WERI-Rb-1 (cell line): ENCODE measurements at places on chromosomes 6 and 20.

GRCh38 chr6:32108727-32109113, 418 bp downstream of the TNXB start:
- DNase-seq: no peak

GRCh38 chr6:106536851-106537250, 92.4 kb downstream of the RTN4IP1 start:
- DNase-seq: no peak

- DNase-seq: no peak
These were observed 46.0 kb upstream of the BLCAP start for GRCh38 chr20:37573626-37574198.

GRCh38 chr6:85355816-85356215, 94.1 kb upstream of the NT5E start:
- DNase-seq: no peak

DNA sequence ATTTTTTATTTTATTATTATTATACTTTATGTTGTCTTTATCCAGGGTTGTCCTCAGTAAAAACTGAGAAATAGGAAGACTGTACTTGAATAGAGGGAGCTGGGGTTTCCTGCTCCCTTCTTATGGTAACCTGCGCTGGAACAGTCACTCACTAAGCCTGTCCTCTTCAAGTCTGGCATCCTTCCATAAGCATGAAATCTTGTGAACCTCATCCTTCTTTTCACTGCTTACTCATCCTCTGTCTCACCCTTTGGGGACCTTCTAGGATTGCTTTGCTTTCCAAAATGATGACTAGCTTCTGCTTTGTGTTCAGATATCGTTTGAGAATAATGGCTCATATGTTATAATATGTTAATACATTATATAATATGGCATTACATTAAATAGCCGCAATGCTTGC, 90.6 kb downstream of the C6orf118 start:
- DNase-seq: no peak

DNA sequence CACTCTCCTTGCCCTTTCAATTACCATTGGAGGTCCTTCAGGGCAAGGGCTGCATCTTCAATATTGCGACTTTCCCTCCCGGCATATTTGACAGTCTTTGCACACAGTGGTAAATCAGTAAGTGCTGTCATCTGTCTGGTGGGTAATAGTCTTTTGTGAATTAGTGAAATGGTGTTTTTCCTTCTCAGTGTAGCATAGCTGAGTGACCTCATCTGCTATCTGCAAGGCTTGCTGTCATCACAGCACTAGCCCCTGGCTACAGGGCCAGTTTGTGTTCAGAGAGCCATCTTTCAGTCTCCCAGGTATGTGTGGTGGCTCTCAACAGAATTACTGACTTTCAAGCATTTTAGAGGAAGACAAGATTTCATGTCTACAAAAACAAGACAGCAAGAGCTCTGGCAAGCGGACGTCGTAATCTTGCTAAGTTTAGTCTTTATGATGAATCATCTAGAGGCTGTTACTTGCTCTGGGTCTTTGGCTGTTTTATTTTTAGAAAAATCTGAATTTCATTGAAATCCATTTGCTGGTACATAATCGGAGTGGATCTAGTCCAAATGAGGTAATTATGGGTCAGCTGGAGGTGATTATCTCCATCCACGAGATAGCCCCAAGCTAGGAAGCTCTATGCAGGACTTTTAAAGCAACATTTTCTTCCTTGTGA, 528.9 kb downstream of the EPM2A start:
- no peak for DNase-seq

- no peak for DNase-seq
These were observed 32.8 kb downstream of the CD40 start for GRCh38 chr20:46150943-46151342.

DNA sequence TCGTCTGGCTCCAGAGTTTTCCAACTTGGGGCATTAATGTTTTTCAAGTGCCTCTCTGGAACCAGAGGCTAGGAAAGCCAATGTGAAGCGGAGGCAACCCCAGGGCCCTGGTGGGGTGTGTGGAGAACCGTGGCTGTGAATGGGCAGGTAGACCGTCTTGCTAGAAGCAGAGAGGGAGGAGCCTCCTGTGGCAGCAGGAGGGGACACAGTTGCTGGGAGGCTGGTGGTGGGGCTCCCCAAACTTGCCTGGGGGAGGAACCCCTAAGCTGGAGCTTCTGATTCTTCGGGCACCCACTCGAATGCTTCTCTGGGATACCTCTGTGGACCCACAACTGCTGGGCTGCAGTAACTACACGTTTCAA, 65.3 kb upstream of the APCDD1L start:
- DNase-seq: no peak

DNA sequence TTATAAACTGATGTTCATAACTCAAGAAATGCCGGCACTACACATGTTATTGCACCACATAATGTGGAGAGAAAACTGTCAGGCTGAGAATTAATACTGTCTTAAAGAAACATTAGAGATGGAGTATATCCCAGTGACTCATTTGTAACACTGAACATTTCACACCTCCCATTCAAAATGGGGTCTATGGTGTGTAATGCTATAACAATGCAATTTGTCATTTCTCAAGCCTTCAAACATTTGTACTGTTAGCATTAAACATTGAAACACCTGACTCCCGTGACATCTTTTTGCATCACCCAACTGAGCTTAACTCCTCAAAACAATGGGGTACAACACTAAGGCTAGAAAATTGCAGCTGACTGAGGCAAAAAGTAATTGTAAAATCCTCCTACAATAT, 151.7 kb downstream of the DST start:
- DNase-seq: no peak

- no peak for DNase-seq
These were observed 60.9 kb downstream of the SULF2 start for GRCh38 chr20:47724396-47724795.

DNA sequence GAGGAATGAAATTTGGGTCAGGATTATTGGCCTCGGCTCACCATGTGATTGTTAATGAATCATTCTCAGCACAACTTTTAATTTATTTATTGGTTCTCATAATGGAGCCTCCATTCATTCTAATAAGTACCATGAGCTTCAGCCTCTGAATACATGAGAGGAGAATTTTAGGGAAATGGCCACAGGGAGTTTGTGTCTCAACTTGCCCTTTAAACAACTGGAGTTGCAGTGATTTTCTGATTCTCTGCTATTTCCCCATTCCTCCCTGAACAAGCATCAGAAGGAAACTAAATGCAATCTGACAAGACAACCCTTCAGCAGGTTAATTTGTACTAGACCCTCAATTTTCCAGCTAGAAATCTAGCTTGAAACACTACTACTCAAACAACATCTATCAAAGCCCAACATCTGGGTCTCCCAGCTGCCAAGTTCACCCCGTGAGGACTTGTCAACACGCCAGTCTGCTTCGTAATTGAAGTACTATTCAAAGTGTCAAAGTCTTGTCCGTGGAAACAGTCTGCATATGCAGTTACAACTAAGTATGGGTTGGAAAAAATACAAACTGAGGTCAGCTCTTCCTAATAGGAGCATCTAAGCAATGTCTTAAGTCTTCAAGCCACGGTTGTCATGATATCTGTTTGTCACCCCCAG, 235.4 kb downstream of the CDH4 start:
- no peak for DNase-seq

- DNase-seq: no peak
These were observed 237.0 kb upstream of the TAB2 start for GRCh38 chr6:149080511-149080910.

- no peak for DNase-seq
These were observed 3.7 kb downstream of the RRBP1 start for GRCh38 chr20:17678295-17678694.

GRCh38 chr6:112286010-112286409, 31.6 kb upstream of the LAMA4 start:
- DNase-seq: no peak

GRCh38 chr20:23086931-23087411, 847 bp upstream of the CD93 start:
- DNase-seq: no peak

DNA sequence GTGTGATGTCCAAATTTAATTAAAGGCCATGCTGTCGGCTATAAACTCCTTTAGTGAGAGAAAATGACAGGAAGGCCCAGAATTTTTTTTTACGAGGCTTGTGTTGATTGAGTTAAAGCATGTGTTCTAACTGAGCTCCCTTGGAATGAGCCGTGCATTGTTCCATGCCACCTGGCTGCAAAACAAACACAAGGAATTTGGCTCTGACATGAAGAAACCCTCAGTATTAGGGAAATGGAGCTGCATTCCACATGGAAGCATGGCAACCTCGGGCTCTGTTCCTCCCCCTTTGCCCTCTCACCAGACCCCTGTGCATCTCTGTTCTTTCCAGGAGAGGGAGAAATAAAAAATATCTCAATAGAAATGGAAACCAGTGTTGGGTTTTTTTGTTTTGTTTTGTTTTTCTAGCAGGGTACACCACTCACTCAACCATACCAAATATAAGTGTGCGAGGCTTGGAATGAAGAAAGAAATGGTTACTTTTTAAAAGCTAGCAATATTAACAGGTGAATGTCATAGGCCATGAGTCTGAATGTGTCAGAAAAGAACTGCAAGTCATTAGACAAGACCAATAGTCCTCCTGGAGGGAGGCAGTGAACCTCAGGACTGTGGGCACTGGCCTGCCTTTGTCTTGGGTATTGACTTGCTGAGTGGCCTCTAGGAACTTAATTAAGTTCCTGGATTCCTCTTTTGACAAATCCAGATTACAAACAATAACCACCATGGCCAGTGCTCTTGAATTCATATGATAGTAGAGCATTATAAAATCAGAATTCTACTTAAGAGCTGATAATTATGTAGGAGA, 935.1 kb downstream of the KIF16B start:
- no peak for DNase-seq

DNA sequence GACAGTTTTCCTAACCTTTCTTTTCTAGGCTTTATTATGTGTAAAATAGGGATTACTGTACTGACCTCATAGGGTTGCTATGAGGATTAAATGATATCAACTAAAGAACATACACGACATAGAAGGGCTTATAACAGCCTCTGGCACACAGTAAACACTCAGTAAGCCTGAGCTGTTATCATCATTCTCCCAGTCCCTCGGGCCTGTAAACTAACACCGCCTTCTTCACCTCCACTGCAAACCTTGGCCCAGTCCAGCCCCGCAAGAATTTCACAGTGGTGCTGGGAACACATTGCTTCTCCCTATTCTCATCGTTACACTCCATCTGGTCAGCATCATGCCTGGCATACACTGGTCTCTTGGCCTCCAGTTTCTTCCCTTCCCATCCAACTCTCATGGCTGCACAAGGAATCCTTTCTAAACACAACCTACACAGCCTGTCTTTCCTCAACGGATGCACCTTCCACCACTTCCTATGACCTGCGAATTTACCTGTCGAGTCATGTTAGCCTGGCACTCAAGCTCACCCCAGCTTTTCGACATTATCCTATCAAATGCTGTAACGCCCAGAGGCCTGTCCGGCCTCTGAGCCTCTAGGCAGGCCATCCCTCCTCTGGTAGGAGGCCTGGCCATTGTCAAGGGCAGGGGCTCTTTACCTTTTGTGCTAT, 92.1 kb downstream of the FYN start:
- no peak for DNase-seq

- DNase-seq: no peak
These were observed 48.7 kb downstream of the MAP7 start for GRCh38 chr6:136501514-136501913.
